Activated CD4-positive, alpha-beta T cell treated with anti-CD3 and anti-CD28 coated beads for 36 hours (primary cell): ENCODE measurements at places on chromosomes 6 and 20.

DNA sequence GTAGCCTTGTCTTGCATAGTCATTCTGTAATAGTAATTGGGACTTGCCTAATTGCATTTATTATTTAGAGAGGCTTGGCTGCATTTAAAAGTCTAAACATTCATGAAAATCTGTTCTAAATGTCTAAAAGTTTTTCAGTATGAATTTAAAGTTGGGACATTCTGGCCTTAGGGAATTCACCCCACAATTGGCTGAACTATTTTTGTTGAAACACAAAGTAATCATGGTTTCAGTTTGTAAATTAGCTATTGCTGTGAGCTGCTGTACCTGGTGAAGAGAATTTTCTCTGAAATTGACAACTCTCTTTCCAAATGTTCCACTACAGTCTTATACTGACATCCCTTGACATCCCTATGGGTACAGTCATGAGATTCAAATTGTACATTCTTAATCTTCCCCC lies 253.0 kb downstream of the FARS2 start:
- peaks cover 1% of the 10 kb centered on the region for H3K36me3 ChIP-seq
- H3K4me3 ChIP-seq, result no peak overlapping the region
- no peak for DNase-seq
- peaks cover 40% of the 10 kb centered on the region for H3K4me1 ChIP-seq

DNA sequence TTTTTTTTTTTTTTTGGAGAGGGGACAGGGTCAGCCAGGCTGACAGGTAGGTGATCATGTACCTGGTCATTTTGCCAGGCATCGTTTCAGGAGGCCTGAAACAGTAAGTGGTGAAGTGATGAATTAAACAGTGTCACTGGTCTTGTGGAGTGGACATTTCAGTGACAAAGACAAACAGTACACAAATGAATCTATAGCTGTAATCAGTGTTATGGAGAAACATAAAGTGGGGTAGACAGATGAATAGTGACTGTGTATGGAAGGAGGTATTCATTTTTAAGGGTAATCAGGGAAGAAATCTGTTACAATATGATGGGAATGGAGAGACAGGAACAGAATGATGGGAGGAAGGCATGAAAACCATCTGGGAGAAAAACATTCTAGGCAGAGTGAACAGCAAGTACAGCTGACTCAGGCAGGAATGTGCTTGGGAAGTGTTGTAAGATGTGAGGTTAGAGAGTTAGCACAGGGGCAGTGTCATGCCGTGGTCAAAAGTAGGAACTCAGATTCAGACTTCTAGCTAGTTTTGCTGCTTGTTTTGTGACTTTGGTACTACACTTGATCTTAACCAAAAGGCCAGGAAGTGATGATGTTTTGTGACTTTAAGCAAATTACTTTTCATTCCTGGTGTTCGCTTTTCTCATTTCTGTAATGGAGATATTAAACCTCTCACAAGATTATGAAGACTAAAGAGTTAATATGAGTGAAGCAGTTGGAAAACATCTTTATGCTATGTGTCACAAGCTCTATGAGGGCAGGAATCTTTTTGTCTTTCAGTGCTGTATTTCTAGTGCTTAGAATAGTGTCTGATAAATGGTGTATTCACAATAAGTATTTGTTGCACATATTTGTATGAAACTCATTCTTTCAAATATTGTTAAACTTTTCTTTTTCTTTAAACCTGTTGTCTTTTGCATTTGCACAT lies 43.4 kb downstream of the QKI start:
- H3K4me1 ChIP-seq, result peaks cover 55% of the 10 kb centered on the region
- no peak overlapping the region for H3K4me3 ChIP-seq
- DNase-seq, result no peak

DNA sequence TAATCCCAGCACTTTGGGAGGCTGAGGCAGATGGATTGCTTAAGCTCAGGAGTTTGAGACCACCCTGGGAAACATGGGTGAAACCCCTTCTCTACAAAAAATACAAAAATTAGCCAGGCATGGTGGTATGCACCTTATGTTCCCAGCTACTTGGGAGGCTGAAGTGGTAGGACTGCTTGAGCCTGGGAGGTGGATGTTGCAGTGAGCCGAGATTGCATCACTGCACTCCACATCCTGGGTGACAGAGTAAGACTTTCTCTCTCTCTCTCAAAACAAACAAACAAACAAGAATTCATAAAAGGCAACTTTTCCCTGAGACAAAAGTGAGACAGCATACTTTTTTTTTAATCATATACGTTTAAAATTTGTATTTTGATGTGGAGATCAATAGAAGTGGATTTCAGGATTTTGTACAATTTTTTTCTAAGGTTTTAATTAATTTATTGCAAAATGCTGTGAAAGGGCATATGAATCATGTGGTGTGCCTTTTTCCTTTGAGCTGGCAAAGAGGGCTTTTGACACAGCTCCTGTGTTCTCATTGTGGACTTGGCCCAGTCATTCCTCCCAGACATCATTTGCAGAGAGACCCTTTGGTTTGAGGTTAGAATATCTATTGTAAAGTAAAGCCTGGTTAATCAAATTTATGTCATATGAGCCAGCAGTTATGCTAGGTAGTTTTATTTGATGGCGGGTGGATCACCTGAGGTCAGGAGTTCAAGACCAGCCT lies 77.1 kb downstream of the TULP4 start:
- H3K27me3 ChIP-seq, result no peaks in the 10 kb centered on the region
- DNase-seq, result no peak
- no peak overlapping the region for H3K27ac ChIP-seq
- H3K4me3 ChIP-seq, result no peak overlapping the region
- peaks cover 17% of the 10 kb centered on the region for H3K36me3 ChIP-seq

DNA sequence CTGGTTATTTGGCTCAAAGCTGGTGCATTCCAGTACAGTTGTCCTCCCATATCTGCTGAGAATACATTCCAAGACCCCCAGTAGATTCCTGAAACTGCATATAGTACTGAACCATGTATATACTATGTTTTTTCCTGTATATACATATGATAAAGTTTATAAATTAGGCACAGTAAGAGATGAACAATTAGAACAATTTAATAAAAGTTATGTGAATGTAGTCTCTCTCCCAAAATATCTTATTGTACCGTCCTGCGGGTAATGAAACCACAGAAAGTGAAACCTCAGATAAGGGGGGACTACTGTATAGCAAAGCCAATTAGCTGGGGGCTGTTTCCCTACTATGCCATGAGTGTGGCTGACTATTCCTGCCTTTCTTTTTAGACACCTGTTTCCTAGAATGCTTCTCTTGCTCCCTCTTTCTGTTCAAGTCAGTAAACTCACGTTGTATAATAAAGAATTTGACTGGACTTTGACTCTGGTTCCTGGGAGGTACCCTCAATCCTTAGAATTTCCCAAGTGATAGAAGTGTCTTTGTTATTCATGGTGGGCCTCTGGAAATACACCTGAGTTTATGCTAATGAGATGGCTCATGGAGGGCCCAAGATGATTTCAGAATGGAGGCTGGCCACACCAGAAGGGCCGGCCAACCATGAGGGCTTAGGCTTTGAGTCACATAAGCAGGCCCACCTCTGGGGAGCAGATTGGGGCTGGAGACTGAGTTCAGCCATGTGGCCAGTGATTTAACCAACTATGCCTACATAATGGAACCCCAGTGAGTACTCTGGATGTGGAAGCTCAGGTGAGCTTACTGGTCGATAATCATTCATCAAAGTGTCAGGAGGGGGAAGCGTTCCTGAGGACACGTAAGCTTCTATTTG lies 689 bp upstream of the BLOC1S5 start:
- peaks cover 29% of the 10 kb centered on the region for H3K4me1 ChIP-seq
- H3K4me3 ChIP-seq, result peak overlapping the region; percentile 90
- DNase-seq, result peak; percentile 37
- H3K27me3 ChIP-seq, result no peaks in the 10 kb centered on the region

- H3K27ac ChIP-seq, result peak overlapping the region; percentile 49
- no peak overlapping the region for H3K4me3 ChIP-seq
- H3K27me3 ChIP-seq, result no peaks in the 10 kb centered on the region
- DNase-seq, result no peak
Measured at GRCh38 chr6:16477367-16478149, 239.2 kb downstream of the GMPR start.

GRCh38 chr6:88494401-88495140 lies 328.4 kb upstream of the CNR1 start:
- H3K27ac ChIP-seq, result no peak overlapping the region
- H3K27me3 ChIP-seq, result peaks cover 13% of the 10 kb centered on the region
- no peaks in the 10 kb centered on the region for H3K4me1 ChIP-seq
- DNase-seq, result no peak
- H3K4me3 ChIP-seq, result no peak overlapping the region

GRCh38 chr6:11806561-11807317 lies 28.1 kb upstream of the ADTRP start:
- H3K27ac ChIP-seq, result peak overlapping the region; percentile 67
- H3K27me3 ChIP-seq, result peaks cover 2% of the 10 kb centered on the region
- peaks cover 28% of the 10 kb centered on the region for H3K4me1 ChIP-seq
- peak; percentile 33 for DNase-seq

DNA sequence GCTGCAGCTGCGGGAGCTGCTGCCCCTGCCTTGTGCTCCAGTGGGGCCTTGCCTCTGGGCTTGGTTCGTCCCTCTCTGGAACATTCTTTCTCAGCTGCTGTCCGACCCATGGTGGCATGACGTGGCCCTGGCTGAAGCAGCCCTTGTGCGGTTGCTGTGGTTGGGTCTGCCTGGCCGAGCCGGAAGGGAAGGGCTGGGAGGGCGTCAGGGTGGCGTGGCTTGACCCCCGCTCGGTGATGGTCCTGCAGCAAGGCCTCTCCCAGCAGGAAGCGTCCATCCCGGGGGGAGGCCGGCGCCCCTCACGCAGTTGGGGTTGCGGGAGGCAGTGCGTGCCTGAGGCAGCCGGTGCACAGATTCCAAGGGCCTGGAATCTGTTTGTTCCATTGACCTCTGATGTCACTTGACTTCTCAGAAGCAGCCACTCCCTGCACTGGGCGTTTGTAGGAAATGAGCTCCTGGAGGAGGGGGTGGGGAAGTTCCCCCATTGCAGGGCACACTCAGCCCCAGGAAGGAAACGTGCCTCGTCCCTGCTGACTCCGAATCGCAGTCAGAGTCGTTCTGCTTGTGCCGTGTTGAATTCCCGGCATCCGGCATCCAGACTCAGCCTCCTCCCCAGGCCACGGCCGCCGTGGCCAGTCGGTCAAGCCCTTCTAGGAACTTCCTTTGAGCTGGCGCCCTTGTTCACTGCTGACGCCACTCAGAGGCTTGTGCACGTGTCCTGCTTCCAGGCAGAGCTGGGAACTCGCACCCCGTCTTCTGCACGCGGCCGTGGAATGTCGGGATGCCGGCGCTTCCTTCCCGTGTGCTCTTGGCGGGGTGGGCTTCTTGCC lies 9.7 kb upstream of the TNFRSF6B start:
- H3K27me3 ChIP-seq, result no peaks in the 10 kb centered on the region
- H3K4me3 ChIP-seq, result no peak overlapping the region
- peaks cover 9% of the 10 kb centered on the region for H3K36me3 ChIP-seq
- H3K4me1 ChIP-seq, result peaks cover 19% of the 10 kb centered on the region

DNA sequence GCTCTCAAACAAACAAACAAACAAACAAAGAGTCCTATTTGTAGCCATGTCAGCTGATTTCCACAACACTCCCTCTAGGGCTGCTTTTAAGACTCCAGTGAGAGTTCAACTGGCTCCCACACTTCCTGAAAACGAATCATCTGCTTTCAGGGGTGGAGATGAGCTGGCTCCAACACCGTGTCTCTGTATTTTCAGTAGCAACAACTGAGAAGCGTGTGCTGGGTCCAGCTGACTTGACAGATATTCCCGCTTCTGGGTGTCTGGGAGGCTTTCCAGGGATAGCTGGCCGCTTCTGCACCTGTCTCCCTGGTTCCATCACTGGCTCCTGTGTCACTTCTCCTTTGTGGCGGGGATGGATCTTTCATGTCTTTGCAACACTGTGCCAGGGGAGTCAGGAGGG lies 272.5 kb upstream of the SOX4 start:
- H3K27ac ChIP-seq, result no peak overlapping the region
- DNase-seq, result no peak
- H3K4me3 ChIP-seq, result no peak overlapping the region
- H3K4me1 ChIP-seq, result no peaks in the 10 kb centered on the region
- H3K36me3 ChIP-seq, result no peaks in the 10 kb centered on the region

DNA sequence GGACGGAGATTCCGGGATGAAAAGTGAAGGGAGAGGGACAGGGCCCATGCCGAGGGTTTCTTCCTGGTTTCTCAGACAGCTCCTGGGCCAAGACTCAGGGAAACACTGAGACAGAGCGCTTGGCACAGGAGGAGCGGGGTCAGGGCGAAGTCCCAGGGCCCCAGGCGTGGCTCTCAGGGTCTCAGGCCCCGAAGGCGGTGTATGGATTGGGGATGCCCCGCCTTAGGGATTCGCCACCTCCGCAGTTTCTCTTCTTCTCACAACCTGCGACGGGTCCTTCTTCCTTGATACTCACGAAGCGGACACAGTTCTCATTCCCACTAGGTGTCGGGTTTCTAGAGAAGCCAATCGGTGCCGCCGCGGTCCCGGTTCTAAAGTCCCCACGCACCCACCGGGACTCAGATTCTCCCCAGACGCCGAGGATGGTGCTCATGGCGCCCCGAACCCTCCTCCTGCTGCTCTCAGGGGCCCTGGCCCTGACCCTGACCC lies 55.0 kb upstream of the HLA-A start:
- DNase-seq, result peak; percentile 57
- H3K36me3 ChIP-seq, result peaks cover 5% of the 10 kb centered on the region
- H3K27ac ChIP-seq, result peak overlapping the region; percentile 85

DNA sequence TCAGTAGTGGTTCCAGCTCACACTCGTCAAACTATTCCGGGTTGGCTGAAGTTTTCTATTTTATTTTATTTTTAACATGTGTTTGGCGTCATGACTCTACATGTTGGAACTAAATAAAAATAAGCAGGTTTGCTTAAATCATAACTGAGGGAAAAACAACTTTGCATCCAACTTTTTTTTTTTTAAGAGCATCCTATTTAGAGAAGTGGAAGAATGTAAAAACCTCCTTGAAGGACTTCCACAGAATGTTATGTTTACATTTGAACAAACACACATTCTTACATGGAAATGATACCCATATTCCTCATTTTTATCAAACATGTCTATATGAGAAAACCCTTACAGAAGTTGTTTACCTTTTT lies 659 bp downstream of the PRDM1 start:
- H3K27me3 ChIP-seq, result peaks cover 48% of the 10 kb centered on the region
- DNase-seq, result no peak
- H3K4me3 ChIP-seq, result peak overlapping the region; percentile 76
- peaks cover 18% of the 10 kb centered on the region for H3K36me3 ChIP-seq
- peaks cover 70% of the 10 kb centered on the region for H3K4me1 ChIP-seq

GRCh38 chr6:41073203-41073967 lies 611 bp downstream of the NFYA start:
- H3K36me3 ChIP-seq, result peaks cover 41% of the 10 kb centered on the region
- peak overlapping the region; percentile 98 for H3K27ac ChIP-seq
- peak overlapping the region; percentile 94 for H3K4me3 ChIP-seq
- peak; percentile 88 for DNase-seq
- H3K27me3 ChIP-seq, result no peaks in the 10 kb centered on the region

DNA sequence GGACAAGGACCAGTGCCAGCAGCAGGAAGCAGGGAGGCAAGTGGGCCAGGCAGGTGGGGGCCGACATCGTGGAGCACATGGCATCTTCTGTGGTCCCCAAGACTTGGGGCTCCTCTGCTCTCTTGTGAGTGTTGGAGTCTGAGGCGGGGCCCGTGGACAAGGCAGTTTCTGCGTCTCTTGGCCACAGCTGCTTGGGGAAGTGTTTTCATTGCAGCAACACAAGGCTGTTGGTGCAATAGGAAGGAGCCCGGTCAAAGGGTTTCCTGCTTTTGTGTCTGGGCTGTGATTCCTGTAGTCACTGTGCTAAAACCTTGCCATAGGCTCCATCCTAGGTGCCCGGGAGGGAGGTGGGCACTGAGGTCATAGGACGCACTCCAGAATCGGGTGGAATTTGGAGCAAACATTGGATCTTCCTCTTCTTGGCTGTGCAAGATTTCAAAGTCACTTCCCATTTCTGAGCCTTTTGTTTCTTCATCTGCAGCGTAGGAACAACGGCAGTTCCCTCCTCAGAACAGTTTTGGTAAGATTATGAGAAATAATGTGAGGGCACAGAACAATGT lies at the start of gene SIRPB2:
TSS of gene SIRPB2 (minus strand) at position 140 of the 560 bp plus-strand sequence. CDS start at position 79, 61 bp downstream.
- H3K4me3 ChIP-seq, result no peak within 1 kb of the TSS
- no peaks in the 10 kb centered on the region for H3K36me3 ChIP-seq
- H3K27ac ChIP-seq, result no peak within 1 kb of the TSS
- peaks cover 15% of the 10 kb centered on the region for H3K4me1 ChIP-seq
- no peak for DNase-seq
- H3K27me3 ChIP-seq, result peaks cover 11% of the 10 kb centered on the region
